Thymus (tissue), 14 donors: ENCODE measurements at places on chromosomes 4 and X.

DNA sequence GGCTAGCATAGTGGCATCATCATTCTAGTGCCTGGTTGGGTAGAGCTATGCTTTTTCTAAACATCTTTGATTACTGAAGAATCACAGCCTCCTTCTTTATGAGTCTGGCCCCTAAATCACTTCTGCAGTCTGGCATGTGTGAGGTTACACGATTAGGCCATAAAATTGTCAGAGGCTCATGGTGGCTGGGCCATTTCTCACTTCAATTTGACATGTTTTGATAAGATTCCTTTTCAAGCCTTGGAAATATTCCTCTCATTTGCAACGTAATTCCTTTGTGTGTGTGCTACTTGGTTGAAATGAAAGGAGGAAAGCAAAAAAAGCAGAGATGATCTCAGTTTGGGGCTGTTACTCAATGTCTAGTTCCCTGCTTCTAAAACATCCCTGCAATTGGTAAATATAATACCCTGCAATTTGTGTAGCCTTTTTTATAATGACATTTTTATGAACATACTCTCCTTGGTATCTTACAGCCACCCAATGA lies 6.2 kb downstream of the CCKAR start:
- H3K36me3 ChIP-seq = no peaks in the 10 kb centered on the region
- no peak overlapping the region for H3K4me3 ChIP-seq

DNA sequence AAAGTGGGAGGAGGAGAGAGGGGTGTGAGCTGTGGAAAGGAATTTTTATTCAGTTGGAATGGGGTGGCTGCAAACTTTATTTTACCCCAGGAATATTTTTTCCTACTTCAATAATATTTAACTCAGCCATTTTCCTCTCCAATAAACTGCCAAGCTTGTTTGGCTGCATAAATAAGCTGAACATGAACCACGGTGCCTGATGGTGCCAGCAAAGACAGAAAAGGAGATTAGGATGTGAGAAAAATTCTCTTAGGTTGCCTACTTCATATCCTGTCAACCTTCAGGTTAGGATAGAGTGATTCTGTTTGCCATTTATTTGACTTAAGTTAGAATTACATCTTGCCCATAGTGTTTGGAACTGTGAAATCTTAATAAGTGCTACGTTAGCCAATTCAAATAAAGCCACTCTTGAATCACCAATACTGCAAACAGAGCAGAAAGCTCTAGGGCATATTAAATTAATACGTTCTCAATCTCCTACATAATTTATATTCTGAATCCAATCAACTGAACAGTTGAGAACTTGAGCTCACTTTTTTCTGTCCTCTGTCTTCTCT lies 195.1 kb downstream of the ARHGAP24 start:
- no peaks in the 10 kb centered on the region for H3K36me3 ChIP-seq
- no peaks in the 10 kb centered on the region for H3K27me3 ChIP-seq
- no peak overlapping the region for H3K27ac ChIP-seq
- DNase-seq = no peak
- H3K4me3 ChIP-seq = no peak overlapping the region

DNA sequence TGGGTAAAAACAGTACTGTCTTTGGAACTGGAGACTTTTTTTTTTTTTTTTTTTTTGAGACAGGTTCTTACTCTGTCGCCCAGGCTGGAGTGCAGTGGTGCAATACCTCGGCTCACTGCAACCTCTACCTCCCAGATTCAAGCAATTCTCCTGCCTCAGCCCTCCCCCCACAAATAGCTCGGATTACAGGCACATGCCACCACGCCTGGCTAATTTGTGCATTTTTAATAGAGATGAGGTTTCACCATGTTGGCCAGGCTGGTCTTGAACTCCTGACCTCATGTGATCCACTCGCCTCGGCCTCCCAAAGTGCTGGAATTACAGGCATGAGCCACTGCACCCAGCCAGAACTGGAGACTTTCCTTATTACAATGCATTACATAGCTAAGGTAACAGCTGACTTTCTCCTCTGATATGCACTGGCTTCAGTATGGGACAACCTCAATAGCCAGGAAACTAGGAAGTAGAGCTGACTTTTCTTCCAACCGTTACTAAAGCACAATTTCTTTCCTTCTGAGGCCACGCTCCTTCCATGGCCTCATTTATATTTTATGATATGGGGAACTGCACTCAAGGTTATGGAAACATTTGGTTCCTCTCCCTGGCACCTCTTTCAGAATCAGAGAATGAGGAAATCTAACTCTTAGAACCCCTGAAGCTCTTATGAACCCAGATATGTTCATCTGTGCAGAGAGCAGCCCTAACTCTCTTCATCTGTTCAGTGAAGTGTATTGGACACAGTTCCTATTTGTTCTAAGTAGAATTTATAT lies 53.5 kb upstream of the FAM9B start:
- no peak overlapping the region for H3K27ac ChIP-seq
- no peaks in the 10 kb centered on the region for H3K36me3 ChIP-seq
- no peaks in the 10 kb centered on the region for H3K4me1 ChIP-seq
- DNase-seq = no peak
- H3K27me3 ChIP-seq = no peaks in the 10 kb centered on the region

GRCh38 chr4:128006592-128006991 lies 41.4 kb downstream of the ABHD18 start:
- H3K4me3 ChIP-seq = no peak overlapping the region
- H3K27me3 ChIP-seq = no peaks in the 10 kb centered on the region
- H3K36me3 ChIP-seq = peaks cover 16% of the 10 kb centered on the region
- H3K27ac ChIP-seq = no peak overlapping the region
- no peak for DNase-seq

DNA sequence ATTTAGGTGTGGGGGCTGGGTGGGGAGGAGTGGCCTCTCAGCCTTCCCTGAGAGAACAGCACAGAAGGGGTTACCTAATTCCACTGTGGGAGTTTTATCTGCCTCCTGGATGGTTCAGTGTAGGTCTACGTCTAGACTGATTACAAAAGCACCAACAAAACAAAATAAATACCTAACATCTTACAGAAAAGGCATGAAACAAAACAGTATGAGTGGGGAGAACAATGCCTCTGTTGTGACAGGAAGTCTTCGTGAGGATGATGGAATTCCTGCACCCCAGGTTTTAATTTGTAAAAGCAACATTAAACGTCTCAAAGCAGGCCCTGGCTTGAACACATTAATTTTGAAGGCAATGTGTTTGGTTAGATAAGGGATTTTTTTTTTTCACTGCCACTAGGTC lies 112.1 kb upstream of the GPC4 start:
- DNase-seq = no peak
- no peaks in the 10 kb centered on the region for H3K27me3 ChIP-seq
- H3K4me1 ChIP-seq = no peaks in the 10 kb centered on the region
- no peak overlapping the region for H3K27ac ChIP-seq
- no peak overlapping the region for H3K4me3 ChIP-seq

- no peak overlapping the region for H3K27ac ChIP-seq
- DNase-seq = no peak
- no peak overlapping the region for H3K4me3 ChIP-seq
- H3K4me1 ChIP-seq = no peaks in the 10 kb centered on the region
- no peaks in the 10 kb centered on the region for H3K27me3 ChIP-seq
- no peaks in the 10 kb centered on the region for H3K36me3 ChIP-seq
Measured at GRCh38 chrX:33589316-33589715, 378.0 kb upstream of the DMD start.

- H3K4me3 ChIP-seq = no peak overlapping the region
- DNase-seq = no peak
- no peaks in the 10 kb centered on the region for H3K4me1 ChIP-seq
- H3K27ac ChIP-seq = no peak overlapping the region
- H3K36me3 ChIP-seq = no peaks in the 10 kb centered on the region
- H3K27me3 ChIP-seq = no peaks in the 10 kb centered on the region
Measured at GRCh38 chr4:159145318-159145991, 42.6 kb downstream of the RAPGEF2 start.

DNA sequence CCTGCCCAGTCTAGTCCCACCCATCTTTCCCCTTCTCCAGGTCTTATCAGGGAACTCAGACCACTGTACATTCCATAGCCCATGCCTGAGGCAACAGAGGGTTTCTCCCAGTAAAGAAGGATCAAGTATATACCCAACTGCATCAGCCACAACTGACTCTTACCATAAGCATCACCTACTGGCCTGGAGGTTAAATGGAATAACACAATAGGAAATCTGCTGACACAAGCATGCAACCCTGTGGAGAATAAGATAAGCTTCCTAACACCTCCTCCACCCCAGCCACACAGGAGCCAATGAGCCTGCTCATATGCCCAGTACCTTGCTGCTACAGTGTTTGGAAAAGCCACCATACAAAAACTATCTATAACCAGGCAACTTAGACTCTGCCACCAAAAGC lies 34.6 kb upstream of the PLK4 start:
- H3K4me3 ChIP-seq = no peak overlapping the region
- no peaks in the 10 kb centered on the region for H3K4me1 ChIP-seq
- H3K27me3 ChIP-seq = no peaks in the 10 kb centered on the region
- H3K27ac ChIP-seq = no peak overlapping the region

GRCh38 chr4:73998040-73999011 lies at the start of gene CXCL5:
Gene CXCL5, minus strand, starts transcription at chr4:73998677. Its CDS starts 96 bp downstream, at chr4:73998581.
- DNase-seq = no peak
- H3K36me3 ChIP-seq = no peaks in the 10 kb centered on the region
- H3K4me3 ChIP-seq = no peak within 1 kb of the TSS
- no peak within 1 kb of the TSS for H3K27ac ChIP-seq
- peaks cover 6% of the 10 kb centered on the region for H3K4me1 ChIP-seq

GRCh38 chrX:155216940-155217440 lies 730 bp downstream of the VBP1 start:
- H3K36me3 ChIP-seq = peaks cover 8% of the 10 kb centered on the region
- H3K4me1 ChIP-seq = peaks cover 3% of the 10 kb centered on the region
- no peaks in the 10 kb centered on the region for H3K27me3 ChIP-seq
- H3K27ac ChIP-seq = no peak overlapping the region
- DNase-seq = no peak

DNA sequence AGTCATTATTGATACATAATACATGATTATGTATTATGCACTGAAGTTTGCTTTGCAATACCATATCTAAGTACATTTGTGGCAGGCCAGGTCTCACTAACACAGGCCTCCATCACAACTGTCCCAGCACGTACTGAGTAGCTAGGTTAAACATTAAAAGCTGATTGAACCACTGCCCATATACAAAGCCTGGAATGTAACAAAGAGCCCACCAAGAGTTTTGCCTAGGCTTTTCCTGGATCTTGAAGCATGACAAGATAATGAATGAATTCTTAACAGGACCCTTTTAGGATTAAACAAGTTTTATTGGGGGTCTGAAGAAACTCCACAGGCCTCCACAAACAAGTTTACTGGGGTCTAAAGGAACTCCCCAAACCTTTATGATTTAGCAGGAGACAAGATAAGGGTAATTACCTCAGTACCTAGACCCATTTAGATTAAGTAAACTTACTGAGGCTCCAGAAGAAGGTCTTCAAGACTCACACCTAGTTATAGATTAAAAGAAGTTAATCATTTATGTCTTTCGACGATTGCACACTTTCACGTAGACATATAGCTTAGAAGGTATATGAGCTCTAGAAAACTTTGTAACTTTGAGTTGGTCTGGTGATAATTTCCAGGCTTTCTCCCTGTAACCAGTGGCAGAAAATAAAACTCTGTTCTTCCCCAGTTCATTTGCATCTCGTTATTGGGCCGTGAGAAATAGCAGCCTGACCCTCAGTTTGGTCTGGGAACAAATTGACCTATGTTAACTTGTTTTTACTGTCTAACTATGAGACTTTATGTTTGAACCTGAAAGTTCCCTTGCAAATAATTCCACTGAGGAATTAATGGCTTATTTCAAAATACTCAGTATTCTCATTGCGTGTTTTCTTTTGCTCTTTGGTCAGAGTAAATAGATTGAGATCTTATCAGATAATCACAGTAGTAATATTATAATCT lies 84.8 kb downstream of the PHEX start:
- no peaks in the 10 kb centered on the region for H3K27me3 ChIP-seq
- H3K4me3 ChIP-seq = no peak overlapping the region
- no peak overlapping the region for H3K27ac ChIP-seq
- no peak for DNase-seq
- H3K4me1 ChIP-seq = no peaks in the 10 kb centered on the region
- H3K36me3 ChIP-seq = no peaks in the 10 kb centered on the region

DNA sequence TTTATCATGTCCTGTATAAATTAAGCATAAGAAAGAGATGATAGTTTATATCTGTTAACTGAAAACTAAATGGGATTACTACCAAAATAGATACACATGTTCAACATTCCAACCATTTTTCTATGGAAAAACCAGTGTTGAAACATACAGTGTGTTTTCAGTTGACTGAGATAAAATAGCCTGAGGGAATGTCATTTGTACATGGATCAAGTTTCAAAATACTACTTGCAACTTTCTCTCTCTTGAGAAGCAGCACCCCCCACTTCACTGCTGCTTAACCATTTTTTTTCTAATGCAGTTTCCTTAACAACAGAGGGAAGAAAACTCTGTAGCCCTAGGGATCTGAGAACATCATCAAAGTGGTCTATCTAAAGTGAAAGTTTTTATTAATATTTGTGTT lies 70.8 kb downstream of the NPNT start:
- no peak overlapping the region for H3K4me3 ChIP-seq
- no peaks in the 10 kb centered on the region for H3K4me1 ChIP-seq
- no peak for DNase-seq
- no peaks in the 10 kb centered on the region for H3K36me3 ChIP-seq
- no peaks in the 10 kb centered on the region for H3K27me3 ChIP-seq

- no peaks in the 10 kb centered on the region for H3K27me3 ChIP-seq
- no peaks in the 10 kb centered on the region for H3K4me1 ChIP-seq
- no peak overlapping the region for H3K4me3 ChIP-seq
Measured at GRCh38 chr4:52198294-52198693, 147.2 kb downstream of the SPATA18 start.

GRCh38 chrX:39162322-39162735 lies 361.1 kb downstream of the MID1IP1 start:
- H3K27me3 ChIP-seq = peaks cover 14% of the 10 kb centered on the region
- no peak overlapping the region for H3K4me3 ChIP-seq
- DNase-seq = peak; percentile 9
- H3K27ac ChIP-seq = no peak overlapping the region
- H3K36me3 ChIP-seq = no peaks in the 10 kb centered on the region

GRCh38 chr4:52260514-52261210 lies 209.6 kb downstream of the SPATA18 start:
- no peak for DNase-seq
- no peak overlapping the region for H3K4me3 ChIP-seq
- no peak overlapping the region for H3K27ac ChIP-seq
- no peaks in the 10 kb centered on the region for H3K36me3 ChIP-seq
- H3K27me3 ChIP-seq = no peaks in the 10 kb centered on the region

GRCh38 chrX:153781428-153782047 lies 697 bp downstream of the SRPK3 start:
- H3K4me1 ChIP-seq = no peaks in the 10 kb centered on the region
- no peaks in the 10 kb centered on the region for H3K27me3 ChIP-seq
- no peak overlapping the region for H3K4me3 ChIP-seq
- H3K36me3 ChIP-seq = peaks cover 11% of the 10 kb centered on the region

GRCh38 chrX:131298846-131299245 lies 9.7 kb upstream of the IGSF1 start:
- H3K27ac ChIP-seq = no peak overlapping the region
- H3K4me1 ChIP-seq = no peaks in the 10 kb centered on the region
- no peaks in the 10 kb centered on the region for H3K36me3 ChIP-seq

DNA sequence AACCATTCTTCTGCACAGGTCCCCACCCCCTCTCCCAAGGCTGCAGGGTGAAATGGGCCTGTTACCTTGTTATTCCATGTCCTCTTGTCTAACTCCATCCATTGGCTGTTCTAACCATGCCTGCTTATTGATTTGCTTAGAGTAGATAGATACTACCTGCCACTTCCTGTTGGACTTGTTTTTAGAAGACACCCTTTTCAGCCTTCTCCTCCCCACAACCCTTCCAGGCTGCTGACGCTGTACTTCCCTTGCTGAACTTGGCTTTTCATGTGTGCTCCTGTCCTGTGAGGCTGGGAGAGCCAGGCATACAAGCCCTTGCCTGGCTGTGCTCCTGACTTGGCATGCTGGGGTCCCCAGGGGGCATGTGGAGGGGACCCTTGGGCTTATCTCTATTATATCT lies 81.9 kb downstream of the AASDH start:
- no peak for DNase-seq
- no peaks in the 10 kb centered on the region for H3K27me3 ChIP-seq
- H3K27ac ChIP-seq = no peak overlapping the region
- H3K36me3 ChIP-seq = no peaks in the 10 kb centered on the region
